ENCODE measurements at places on chromosomes 1 and 21.

GRCh38 chr1:172818841-172819527 is 160.1 kb downstream of the FASLG start:
- DNase-seq = peak; percentile 82

DNA sequence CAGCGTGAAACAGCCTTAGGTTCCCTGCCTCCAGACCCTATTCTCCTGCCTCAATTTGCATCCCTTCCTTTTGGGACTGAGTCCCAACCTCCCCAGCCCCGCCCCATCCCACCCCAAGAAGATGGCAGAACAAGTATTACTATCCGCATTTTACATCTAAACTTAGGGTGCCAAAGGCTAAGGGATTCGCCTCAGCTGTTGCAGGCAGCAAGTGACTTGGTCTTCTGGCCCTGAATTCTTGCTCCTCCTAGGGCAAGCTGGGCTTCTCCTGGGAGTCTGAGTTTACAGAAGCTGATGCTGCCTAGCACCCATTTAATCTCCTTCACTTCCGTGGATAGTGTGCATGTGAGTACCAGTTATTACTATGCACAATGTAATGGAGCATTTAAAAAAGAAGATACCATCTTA is 161.3 kb upstream of the NR5A2 start:
- no peak for DNase-seq

DNA sequence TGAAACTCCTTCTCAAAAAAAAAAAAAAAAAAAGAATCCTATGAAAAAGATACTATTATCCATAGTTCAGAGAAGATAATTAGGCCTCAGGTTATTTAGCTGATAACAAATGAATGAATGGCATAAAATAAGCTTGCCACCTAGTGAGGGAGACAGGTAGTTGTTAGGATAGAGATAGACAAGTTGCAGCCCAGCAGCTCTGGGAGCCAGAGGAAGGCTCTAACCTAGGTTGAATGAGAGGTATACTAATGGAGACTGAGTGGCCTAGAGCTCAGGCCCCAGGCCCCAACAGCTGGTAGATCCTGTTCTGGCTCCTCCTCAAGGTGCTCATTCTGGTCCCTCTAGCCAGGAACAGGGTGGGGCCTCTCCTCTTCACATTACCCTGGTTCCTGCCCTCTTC is 20.6 kb upstream of the RSPO1 start:
- no peak for DNase-seq

GRCh38 chr1:25917996-25918395 is 11.8 kb upstream of the STMN1 start:
- no peak for DNase-seq

DNA sequence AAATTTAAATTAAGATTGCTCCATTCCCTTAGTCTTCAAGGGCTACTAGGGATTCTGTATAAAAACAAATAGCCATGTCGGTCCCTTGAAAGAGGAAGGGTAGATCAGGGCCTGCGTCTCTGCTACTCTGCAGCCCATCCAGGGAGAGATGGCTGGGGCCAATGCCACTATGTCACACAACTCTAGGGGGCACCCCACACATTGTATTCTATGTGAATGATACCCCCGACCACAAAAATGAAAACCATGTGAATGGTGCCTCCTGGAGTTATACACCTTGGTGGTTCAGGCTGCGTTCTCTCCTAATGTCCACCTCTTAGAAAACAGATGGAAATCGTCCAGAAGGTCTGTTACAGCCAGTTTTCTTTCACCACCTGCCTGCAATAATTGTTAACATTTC is 18.0 kb downstream of the PIK3C2B start:
- no peak for DNase-seq

DNA sequence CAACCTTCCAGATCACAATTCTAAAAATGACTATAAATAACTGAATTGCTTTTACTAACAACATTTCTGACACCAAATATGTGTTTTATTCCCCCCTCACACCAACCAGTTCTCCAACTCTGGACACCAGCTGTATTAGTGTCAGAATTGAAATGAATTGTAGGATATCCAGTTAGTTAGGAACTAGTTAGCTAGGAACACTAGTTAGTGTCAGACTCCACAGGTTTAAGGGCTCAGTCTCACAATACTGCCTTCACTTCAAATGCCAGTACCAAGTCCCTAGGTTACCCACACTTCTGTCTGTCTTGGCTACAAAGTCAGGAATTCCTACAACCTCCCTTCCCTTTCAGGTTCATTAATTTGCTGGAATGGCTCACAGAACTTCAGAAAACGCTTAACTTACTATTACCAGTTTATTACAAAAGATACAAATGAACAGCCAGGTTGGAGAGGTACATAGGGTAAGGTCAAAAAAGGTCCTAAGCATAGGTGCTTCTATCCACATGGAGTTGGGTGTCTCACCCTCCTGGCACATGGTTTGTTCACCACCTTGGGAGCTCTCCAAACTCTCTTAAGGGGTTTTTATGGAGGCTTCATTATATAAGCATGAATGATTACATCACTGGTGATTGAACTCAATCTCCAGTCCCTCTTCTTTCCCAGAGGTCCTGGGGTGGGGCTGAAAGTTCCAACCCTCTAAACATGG is 4.2 kb downstream of the STXBP3 start:
- no peak for DNase-seq

DNA sequence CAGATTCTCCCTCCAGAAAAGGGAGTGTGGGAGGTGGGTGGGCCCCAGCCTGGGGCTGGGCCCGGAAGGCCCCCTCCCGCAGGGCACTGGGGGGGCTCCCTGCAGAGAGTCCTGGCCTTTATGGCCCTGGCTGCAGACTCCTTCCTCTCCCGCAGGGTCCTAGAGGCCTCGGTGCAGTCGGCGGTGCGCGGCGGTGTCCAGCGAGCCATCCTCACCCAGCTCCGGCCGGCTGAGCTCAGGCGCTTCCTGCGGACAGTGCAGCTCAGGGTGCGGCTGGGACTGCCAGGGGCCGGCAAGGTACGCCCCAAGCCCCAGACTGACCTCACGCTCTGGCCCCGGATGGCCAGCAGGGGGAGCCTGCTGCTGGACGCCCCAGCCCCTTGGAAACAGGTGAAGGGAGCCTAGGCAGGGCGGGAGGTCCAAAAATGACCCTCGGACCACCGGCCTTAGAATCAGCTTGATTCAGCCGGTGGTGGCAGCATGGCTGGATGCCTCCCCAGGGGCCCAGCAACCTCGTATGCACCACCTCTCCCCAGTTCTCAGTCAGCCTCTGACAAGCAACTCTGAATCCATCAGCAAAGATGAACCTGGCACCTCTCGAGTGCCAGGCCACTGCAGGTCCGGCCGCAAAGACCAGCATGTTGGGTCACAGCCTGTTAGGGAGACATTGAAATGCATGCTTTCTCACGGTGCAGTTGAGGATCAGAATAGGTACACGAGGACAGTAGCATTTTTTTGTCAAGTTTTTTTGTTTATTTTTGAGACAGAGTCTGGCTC is 20.6 kb downstream of the MTHFR start:
- peak; percentile 51 for DNase-seq

DNA sequence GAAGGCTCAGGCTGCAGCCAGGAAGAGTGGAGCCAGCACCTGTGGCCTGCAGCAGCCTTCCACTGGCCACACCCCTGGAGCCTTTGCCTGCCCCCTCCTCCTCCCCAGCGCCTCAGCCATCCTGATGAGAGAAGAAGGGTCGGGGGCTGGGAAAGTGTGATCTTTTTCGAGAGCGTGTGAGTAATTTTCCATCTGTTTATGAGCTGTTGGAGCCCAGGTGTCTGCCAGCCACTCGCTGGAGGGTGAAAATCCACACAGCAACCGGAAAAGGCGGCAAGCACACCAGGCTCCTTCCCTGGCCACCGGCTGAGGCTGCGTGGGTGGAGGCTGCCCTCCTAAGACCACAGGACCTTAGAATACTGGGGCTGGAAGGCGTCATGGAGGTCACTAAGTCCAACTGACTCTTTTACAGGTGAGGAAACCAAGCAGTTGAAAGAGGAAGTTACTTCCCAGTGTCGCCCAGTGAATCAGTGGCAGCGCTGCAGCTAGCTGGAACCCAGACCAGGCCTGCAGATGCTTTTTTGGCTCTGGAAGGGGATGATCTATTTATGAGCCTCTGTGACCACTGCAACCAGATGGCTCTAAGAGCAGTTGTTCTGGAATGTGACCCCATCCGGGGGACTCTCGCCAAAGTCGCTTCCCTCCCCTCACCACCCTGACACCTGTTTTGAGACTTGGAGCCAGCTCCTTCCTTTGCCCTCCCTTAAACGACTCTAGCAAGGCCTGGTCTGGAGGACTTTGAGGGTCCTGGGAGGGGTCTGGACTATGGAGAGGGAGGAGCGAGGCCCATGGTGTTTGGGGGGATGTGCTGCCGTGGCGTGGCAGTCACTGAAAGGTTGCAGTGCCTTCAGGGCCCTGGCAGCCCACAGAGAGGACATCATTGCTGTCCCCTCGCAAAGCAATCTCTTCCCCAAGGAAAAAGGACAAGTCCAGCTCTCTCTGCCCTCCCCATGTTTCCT is 54.5 kb downstream of the LGR6 start:
- DNase-seq = no peak

DNA sequence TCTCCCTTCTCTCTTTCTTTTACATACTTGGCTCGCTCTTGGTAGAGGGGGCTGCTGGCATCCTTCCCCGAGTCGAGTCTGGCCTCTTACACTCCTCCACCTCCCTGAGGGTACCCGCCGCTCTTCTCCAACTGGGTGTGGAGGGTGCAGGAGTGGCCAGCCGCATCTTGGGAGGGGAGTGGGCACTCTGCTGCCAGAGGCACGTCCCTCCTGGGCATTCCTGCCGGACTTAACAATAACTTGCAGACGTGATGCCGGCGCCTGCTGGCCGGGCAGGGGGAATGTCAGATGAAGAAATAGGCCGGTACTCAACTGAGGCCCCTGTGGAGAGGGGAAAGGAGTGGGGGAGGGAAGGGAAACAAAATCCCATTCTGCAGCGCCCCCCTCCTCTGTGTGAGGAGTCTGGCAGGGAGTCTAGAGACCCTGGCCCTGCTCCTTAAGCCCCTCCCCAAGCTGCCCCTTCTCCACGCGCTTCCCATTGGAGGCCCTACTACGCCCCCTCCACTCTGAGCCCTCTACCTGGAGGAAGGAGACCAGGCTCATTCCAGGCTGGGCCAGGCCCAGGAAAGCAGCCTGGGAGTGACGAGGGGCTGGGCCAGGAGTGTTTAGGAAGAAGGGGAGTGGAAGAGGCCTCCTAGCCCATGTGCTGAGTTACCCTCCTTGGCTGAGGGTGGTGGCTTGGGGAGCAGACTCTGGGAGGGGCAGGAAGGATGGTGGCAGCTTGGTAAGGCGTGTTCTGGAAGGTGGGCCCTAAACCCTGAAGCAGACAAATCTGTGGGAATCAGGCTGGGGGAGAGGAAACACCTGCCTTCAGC is 1.8 kb downstream of the ATP2B4 start:
- peak; percentile 55 for DNase-seq

- no peak for DNase-seq
Observed at GRCh38 chr1:85663382-85663781, 44.9 kb downstream of the ZNHIT6 start.

DNA sequence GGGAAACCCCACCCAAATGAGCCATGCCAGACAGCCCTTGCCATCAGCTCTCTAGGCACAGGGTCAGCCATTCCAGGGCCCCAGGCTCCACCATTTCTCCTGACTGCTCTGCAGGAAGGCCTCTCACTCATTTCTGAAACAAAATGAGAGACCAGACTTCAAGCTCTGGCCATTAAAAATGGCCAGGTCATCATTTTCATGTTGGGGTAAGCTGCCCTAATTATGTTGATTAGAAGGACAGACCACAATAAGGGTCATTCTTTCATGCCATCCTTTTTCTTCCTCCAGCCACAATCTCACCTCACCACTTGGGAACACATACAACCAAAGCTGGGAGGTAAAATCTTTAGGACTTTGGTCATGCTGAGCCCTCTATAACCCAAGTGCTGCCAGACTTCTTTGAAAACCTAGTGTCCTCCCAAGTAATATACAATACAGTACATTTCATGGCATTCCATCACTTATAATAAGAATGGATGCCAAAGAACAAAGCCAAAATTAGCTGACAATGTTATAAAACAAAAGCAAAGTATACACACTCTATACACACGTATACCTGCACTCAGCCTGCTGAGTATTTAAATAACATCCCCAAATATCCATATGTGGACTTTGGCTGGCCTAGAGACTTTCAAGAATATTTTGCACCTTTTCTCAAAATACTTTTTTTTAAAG is 22.4 kb upstream of the RBBP5 start:
- no peak for DNase-seq

- peak; percentile 61 for DNase-seq
Observed at GRCh38 chr1:245052258-245052657, 102.5 kb upstream of the KIF26B start.

DNA sequence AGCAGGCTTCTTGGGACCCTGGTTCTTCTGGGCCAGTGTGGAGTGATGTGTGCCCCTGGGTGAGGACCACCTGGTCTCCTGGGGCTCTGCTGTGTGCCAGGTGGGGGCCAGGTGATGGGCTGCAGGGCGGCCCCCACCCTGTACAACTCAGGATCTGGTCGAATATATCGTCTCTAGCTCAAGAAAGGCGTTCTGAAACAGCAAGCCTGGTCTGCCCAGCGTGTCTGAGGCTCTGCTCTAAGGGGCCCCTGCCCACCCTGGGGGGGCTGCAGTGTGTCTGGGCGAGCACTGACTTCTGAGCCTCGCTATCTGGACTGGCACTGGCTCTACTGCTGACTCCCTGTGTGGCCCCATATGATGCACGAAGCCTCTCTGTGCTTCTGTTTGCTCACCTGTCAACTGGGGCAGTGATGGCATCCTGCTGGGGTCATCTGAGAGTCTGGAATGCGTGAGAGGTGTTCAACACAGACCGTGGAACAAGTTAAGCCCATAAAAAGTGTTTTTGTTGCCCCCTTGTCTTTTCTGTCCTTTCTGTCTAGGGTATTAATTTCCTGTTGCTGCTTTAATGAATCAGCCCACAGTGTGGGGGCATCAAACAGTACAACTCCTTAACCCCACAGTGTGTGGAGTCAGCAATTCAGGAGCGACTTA is 56.0 kb upstream of the TRAPPC10 start:
- DNase-seq = no peak

DNA sequence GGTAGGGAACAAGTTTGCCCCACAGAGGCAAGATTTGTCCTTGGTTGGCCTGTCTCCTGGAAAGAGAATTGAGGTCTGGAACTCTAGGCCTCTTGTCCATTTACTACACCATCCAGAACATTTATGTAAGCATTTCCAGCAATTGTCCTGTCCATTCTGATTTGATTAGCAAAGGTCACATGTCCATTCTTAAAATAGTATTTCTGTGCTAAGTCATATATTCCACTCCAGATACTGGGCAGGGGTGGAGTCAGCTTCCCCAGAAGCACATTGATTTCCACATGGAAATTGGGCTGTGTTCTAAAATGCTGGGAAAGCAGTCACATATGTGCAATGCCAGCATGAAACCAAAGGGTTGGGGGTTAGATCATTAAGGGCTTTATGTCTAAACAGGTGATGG is 21.5 kb upstream of the FMN2 start:
- no peak for DNase-seq

- no peak for DNase-seq
Observed at GRCh38 chr1:244173769-244174168, 122.7 kb downstream of the ZBTB18 start.

All from NB4 (cell line).